Posterior cingulate gyrus (tissue), 11 donors: ENCODE measurements at places on chromosomes 5 and 9.

- no peak for DNase-seq
These were observed 16.9 kb downstream of the TMEFF1 start for GRCh38 chr9:100489836-100490235.

DNA sequence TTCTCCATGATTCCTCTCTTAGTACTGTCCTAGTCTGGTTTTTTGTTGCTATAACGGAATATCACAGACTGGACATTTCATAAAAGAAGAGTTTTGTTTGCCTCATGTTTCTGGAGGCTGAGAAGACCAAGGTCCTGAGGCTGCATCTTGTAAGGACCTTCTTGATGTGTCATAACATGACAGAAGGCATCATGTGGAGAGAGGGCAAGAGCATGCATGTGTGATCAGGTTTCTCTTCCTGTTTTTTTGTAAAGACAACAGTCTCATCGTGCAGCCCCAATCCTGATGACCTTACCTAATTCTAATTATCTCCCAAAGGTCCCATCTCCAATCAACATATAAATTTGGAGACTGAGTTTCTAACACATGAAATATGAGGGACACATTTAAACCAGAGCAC lies 108.4 kb downstream of the MSX2 start:
- no peak for DNase-seq

GRCh38 chr9:123872710-123873109 lies 57.2 kb downstream of the DENND1A start:
- DNase-seq = no peak

DNA sequence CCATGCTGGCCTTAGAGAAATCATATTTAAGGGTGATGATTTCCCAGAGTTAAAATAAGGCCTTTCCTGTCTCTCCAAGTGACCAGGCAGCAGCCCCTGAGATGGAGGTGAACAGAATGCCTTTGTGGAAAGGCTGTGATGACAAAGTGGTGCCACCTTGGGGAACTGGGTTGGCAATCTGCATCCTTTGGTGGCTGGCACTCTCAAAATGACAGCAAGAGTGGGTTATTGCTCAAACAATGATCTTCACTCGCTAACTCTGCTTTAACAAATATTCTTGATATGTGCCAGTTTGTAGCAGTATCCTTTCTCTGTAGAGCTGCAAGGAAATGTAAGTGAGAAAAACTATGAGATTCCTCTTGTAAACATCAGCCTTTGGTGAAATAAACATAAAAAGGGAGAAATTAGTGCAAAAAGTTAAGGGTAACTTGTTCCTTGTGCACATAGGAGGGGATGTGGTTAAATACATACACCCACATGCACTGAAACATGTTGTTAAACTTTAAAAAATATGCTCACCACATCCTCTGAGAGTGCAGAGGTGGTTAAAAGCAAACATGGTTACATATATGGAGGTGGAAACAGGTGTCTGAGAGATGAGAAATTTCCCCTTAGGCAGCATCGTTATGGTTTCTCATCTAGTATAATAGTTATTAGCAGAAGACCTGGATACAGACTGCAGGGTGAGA lies 373.4 kb upstream of the CTNND2 start:
- no peak for DNase-seq

DNA sequence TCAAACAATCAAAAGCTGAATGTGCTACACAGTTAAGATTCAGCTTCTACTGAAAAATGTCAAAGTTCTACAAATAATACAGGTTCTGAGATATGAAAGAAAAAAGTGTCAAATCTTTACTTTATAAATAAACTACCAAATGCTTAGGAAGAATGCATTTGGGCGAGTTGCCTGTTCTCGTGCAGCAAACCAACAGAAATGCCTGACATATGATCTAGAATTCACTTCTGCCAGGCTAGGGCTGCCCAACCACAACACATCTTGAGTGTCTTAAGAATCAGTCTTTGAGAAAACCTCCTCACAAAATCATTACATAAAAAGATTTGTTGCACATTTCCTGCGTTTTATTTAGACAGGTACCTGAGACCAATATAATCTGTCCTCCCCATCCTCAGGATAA lies 42.2 kb downstream of the ANKH start:
- DNase-seq = no peak

GRCh38 chr5:115857626-115858349 lies 16.1 kb downstream of the AP3S1 start:
- no peak for DNase-seq

DNA sequence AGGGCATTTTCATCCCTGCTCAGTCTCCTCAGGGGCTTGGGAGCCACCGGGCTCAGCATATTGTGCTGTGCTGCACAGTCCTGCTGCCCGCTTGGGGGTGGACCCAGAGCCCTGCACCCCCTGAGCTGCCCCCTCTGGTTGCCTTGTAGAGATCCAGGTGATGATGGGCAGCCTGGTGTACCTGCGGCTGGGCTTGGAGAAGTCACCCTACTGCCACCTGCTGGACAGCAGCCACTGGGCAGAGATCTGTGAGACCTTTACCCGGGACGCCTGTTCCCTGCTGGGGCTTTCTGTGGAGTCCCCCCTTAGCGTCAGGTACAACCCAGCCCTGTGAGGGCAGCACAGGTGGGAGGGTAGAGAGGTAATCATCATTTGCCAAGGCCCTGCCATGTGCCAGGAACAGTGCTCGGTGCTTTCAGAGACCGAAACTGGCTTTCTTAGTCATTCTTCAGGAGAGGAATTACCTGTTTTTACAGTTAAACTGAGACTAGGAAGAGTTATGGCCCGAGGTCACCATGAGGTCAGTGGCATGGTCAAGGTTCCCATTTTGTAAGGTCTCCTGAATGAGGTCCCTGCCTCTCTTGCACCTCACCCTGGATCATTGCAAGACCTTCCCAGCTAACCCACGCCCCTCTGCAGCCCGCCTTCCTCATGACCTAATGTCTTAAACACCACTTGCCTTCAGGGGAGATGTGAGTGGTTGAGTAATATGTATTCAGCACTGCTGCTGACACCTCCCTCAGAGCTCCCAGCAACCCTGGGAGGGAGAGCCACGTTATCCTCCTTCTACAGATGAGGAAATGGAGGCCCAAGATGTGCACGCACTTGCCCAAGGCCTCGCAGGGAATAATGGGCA lies 7.5 kb downstream of the NHP2 start:
- DNase-seq = peak; percentile 87

- DNase-seq = no peak
These were observed 169.4 kb downstream of the APBA1 start for GRCh38 chr9:69502671-69503301.

DNA sequence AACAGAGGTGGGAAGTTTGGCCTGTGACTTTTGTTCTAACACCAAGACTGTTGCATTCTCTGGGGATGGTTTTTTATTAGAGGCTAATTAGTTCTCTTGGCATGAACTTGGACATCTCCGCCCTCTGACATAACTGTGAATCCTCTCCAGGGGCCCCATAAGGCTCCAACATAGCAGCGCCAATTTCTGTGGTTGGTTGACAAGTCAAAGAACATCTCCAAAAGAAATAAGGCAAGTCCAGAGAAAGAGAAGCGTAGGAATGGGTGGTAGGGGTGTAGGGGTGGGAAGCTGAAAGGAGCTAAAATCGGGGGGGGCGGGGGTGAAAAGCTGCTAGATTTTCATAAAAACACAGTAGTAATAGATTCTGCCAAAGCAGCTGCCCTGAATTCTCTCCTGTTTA lies 81.0 kb upstream of the DAB2 start:
- no peak for DNase-seq

DNA sequence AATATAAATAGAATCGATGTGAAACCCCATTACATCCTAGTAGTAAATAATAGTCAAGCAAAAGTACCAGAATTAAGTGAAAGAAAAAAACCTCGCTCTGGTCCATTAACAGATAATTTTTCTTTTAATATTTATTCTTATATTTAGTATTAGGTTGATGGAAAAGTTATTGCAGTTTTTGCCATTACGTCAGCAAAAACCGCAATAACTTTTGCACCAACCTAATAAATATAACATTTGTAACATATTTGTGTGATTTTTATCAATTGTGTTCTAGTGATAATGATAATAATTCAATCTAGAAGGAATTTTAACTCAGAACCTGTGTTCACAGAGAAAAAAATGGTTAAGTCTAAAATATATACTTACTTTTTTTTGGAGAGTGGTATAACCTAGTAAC lies 16.1 kb downstream of the RORB start:
- DNase-seq = no peak

GRCh38 chr9:92671323-92671722 lies 1.4 kb upstream of the IPPK start:
- no peak for DNase-seq

- DNase-seq = peak; percentile 46
These were observed 480 bp downstream of the LMNB1 start for GRCh38 chr5:126777257-126777974.

GRCh38 chr5:92633875-92634487 lies 947.0 kb downstream of the NR2F1-AS1 start:
- no peak for DNase-seq

DNA sequence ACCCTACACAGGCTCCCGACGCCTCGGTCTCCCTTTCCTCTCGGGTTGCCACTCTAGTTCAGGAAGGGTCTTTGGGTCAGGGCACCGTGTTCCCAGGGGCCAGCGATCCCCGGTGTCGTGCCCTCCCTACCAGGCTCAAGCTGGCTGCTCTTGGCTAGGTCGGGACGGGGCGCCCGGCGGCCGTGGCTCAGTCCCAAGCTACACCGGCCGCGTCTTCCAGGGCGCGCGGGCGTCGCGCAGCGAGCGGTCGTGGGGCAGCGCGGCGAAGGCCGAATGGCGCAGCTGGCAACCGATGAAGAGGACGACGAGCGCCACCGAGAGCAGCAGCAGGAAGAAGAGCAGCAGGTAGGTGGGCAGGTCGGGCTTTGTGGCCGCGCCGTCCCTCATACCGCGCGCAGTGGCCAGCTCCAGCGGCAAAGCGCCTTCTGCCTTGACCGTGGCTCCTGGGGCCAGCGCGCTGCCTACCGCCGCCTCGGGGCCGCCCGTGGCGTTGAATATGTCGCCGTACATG lies 892 bp downstream of the SMIM32 start:
- DNase-seq = no peak

GRCh38 chr5:15249152-15249551 lies 250.8 kb upstream of the FBXL7 start:
- DNase-seq = no peak

GRCh38 chr9:93578844-93579243 lies 2.5 kb downstream of the PHF2 start:
- no peak for DNase-seq

- DNase-seq = no peak
These were observed 261.3 kb downstream of the COX7C start for GRCh38 chr5:86879086-86879485.

DNA sequence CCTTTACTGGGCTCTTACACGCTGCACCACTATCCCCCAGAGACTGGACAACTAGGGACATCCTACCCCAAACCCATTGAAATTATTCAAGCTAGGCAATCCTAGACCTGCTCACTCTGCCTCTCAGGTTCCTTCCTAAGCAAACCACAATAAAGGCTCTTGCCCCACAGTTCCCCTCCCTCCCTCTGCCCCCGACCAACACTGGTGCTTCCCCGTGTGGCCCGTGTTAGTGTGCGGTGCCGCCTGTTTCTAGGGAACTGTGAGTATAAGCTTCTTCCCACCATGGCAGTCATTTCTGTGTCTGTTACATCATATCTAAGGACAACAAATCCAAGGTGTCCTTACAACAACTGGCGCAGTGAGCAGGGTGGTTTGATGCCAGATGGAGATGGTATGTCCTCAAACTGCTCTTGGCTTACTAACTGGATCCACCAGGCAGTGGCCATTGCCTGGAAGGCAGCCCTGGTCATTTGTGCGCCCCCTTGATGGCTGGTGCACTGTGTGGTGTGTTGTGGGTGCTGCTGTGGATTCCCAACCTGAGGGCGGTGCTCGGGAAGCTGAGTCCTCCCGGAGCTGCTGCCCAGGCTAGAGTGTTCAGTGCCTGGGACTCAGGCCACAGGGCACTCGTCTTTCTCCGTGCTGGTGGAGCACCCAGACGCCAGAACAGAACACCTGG lies 8.4 kb upstream of the MXD3 start:
- DNase-seq = no peak
